AG09309 (cell line): ENCODE measurements at places on chromosomes 1 and 21.

- DNase-seq = no peak
Observed at GRCh38 chr1:155324717-155325602, 4.3 kb downstream of the RUSC1 start.

DNA sequence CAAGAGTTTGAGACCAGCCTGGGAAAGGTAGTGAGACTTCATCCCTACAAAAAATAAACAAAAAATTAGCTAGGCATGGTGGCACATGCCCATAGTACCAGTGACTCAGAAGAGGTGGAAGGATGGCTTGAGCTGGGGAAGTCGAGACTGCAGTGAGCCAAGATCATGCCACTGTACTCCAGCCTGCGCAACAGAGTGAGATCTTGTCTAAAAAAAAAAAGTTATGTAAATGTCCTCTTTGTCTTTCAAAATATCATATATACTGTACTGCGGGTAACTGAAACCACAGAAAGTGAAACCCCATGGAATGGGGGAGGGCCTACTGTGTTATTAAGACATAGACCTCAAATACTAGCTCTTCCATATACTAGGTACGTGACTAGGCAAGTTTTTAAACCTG lies 20.8 kb downstream of the ACADM start:
- no peak for DNase-seq

DNA sequence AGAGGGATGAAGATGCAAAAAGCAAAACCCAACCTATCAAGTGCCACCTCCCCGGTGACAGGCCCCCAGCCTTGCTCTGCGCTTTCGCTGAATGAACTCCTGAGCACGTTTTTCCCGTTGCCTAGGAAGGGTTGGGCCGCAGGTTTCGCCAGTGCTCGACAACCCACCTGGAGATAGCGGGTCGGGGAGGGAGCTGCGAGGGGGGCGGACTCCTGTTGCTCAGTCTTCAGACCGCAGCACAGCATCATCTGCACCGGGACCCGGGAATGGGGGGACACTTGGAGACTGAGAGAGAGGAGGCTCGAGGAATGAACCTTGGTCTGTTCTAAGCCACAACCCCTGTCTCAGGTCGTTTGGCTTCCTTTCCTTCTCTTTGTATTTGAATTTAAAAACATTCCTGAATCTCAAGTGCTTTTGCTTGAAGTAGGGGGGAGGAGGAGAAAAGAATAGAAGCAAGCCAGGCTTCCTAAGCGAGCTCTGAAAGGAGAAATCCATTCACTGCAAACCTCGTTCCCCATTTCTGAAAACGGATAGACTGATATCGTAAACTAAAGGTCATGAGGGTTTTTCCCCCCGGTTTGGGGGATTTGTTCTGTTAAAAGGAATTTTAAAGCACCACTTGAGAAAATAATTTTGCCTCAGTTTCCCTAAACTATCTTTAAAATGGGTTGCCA lies 1.2 kb downstream of the AK5 start:
- DNase-seq = no peak

- peak; percentile 66 for DNase-seq
Observed at GRCh38 chr1:212791261-212791675, 309 bp downstream of the NSL1 start.

DNA sequence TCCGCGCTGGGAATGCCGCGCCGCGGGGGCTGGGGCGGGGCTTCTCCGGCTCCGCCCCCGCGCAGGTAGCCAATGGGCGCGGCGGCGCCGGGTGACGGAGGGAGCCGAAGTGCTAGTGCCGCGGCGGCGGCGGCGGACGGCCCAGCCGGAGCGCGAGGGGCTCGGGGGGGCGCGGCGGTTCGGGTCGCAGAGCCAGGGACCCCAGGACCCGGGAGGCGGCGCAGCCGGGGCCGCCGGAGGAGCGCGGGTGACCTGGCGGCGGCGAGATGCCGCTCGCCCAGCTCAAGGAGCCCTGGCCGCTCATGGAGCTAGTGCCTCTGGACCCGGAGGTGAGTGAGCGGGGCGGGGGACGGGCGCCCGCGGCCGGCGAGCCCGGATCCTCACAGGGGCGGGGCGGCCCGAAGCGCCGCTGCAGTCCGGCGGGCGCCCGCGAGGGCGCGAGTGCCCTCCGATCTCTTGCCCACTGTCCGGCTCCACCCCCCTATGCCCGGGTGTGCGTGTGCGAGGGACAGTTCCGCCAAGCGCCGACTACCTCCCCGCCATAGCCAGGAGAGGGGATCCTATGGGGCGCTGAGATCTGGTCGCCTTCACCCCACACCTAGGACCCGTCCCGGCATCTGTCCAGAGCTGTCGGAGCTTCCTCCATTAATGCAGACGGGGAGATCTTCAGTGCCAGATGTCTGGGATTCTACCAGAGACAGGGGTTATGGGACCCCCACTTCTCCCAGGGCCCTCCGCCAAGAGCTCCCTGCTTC lies at the start of gene RPS6KA1:
Gene RPS6KA1 (plus strand): TSS at position 107 of the 755 bp plus-strand sequence. CDS start 160 bp downstream, at position 267.
- no peak for DNase-seq

GRCh38 chr21:38263493-38263892 lies 6.7 kb downstream of the KCNJ15 start:
- DNase-seq = peak; percentile 81

DNA sequence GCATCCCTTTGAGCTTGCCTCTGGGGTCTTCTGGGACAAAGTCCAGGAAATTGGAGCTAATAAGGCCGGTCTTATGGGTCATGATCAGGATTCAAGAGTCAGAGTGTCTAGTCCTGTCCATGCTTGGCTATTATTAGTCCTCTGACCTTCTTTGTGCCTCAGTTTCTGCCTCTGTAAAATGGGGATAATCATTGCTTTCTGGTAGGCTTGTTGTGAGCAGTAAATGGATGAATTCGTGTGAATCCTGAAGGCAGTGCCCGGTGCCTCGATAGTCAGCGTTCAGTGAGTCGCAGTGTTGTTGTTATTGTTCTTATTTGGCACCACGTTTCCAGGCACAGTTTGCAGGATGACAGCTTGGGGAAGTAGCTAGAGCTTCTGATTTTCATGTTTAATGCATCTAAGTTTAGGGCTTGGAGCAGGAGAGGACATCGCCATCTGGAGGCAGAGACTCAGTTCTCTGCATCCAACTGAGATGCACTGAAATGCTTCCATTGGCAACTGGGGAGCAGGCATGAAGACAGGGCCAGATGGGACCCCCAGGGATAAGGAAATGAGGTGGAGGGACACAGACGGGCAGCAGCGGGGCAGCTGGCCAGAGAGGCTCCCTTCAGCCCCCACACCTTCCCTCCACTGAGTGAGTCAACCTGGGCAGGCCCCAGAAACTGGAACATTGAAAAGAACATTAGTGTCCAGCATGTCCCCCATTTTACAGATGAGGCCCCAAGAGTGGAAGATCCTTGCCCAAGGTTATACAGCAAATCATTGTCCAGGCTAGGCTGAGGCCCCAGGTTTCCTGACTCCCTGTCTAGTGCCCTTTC lies 160.3 kb downstream of the PTPRU start:
- no peak for DNase-seq

GRCh38 chr21:16837721-16838120 lies 675.1 kb upstream of the CXADR start:
- DNase-seq = no peak

- no peak for DNase-seq
Observed at GRCh38 chr1:81873946-81874345, 73.2 kb downstream of the ADGRL2 start.

DNA sequence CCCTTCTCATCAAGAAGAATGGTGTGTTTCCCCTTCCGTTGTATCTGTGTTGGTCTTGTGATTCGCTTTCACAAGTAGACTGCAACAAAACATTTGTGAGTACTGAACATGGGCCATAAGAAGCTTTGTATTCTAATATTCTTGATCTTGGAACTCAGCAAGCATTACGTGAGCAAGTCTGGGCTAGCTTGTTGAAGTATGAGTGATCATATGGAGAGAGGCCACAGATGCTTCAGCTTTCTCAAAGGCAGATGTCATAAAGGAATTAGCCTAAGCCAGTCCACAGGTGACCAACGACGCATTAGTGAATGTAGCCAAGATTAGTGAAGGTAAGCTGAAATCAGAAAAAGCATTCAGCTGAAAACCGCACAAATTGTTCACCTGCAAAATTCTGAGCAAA lies 609.6 kb upstream of the NEGR1 start:
- DNase-seq = no peak

DNA sequence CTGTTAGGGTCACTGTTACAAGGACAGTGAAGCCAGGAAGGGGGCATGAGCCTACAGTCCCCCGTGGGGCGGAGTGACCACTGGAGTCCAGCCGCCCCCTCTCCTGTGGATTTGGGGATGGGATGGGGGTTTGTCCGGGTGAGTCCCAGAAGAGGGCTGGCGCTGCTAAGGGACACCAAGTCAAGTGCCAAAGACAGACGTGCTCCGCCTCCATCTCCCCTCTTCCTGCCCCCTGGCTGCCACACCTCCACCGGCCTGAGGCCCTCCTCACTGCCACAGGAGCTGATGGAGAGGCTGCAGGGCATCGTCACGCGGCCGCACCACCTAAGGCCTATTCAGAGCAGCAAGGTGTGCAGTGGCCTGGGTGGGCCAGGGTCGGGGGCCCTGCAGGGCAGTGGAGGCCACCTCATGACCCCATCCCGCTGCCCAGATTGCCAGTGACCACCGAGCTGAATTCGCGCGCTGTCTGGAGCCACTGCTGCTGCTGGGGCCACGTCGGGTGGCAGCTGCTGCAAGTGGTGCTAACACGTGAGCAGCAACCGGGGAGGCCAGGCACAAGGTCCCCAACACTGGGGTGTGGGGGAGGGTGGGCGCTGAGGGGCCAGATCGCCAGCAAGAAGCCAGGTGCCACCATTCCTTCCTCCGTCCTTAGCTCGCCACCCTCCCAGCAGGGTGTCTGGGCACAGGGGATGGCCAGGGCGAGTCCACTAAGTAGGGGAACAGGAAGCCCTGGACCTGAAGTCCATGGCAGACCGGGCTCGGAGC lies 4.9 kb downstream of the RNF207 start:
- no peak for DNase-seq

- no peak for DNase-seq
Observed at GRCh38 chr1:200336101-200336845, 73.6 kb downstream of the ZNF281 start.

GRCh38 chr1:188761226-188761625 lies 1716.4 kb downstream of the BRINP3 start:
- DNase-seq = no peak

GRCh38 chr1:202725526-202725925 lies 15.3 kb upstream of the SYT2 start:
- DNase-seq = no peak

- DNase-seq = peak; percentile 42
Observed at GRCh38 chr1:92411511-92411910, 75.2 kb downstream of the GFI1 start.

DNA sequence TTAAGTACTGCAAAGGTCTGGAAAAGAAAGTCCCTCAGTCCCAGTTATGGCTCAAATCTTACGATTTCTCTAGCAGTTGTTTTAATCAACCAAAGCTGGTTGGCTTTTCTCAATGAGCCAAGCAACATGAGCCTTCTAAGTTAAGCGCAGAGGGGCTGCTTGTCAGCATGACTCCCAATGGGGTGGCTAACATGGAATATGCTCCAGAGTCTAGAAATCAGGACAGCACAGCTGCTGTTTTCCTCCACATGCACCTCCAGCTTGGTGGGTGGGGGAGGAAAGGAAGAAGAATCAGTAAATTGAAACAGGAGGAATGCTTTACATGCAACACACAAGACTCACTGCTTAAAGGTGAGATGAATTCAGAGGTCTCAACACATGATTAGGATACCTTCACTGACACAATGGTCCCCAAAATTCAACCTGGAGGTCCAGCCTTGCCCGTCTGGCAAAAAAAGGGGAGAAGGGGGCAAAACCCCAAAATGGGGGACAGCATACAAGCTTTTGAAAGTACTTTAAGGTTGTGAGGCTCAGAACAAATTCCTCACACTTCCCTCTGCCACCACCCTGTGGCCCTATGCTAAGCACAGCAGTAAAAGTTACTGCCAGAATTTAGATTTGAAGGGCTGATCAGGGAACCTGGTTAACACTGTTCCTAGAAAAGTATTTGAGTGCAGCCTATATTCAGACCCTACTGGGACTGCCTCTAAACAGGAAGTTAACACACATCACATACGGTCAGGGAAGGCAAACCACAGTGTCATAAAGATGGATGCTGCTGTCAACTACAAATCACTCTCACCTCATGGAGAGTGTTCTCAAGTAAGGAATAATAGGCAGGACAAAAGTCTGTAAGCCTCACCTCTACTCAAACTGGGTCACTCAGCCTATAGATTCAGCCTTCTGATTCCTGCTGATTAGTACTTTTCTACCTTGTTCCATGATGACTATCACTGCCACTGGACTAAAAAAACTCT lies 2.6 kb downstream of the GATAD2B start:
- no peak for DNase-seq

DNA sequence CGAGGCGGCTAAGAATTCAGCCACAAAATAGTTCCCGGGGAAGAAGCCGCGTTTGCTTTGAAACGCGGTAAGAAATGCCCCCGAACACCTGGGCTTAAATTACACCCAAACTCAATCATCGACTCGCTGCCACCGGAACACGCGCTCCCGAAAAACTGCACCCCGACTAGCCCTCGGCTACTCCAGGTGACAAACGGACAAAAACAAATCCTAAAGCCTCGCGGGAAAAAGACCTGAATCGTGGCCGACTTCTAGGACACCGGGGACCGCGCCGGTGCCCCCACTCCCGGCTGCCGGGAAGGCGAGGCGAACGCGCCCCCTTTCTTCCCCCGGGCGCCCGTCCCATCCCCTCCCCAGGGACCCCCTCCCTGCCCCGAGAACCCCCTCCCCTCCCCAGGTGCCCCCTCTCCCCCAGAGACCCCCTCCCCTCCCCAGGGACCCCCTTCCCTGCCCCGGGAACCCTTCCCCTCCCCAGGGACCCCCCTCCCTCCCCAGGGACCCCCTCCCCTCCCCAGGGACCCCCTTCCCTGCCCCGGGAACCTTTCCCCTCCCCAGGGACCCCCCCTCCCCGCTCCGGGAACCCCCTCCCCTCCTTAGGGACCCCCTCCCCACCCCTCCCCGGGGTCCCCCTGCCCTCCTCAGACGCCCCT lies 628 bp downstream of the C1orf159 start:
- DNase-seq = no peak

GRCh38 chr1:204602111-204602579 lies 83.4 kb downstream of the LRRN2 start:
- no peak for DNase-seq

DNA sequence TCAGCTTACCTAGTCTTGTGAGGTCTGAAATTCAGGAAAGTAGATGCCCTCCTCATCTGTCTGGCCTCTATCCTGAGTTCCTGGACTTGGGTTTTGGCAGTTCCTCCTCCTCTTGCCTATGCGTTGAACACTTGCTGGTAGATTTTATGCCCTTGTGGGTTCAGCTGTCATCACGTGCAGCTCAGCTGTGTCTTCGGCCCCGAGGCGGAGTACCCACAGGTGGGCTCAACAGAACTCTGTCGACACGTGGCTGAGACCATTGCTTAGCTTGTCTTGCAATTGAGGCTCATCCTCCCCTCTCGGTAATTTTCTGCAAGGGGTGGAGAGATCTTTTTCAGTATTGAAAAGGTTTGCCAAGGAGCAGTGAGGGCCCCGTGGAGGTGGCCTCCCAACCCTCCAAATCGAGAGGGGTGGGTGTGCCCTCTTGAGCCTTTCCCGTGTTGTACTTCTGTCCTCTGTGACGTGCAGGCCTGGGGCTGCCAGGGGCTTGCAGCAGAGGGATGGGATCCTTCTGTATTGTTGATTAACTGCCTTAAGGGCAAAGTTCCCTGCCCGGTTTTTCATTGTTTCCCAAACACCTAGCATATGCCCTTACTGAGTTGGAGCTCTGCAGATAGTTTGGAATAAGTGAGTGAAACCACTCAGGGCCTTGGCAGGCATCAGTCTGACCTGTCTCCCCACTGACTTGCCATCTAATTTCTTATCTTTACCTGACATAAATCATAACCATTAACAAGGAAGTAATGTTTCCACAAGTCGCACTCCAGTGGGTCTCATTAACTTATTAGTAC lies 2.9 kb downstream of the CENPS start:
- no peak for DNase-seq

- no peak for DNase-seq
Observed at GRCh38 chr1:185980891-185981290, 246.7 kb downstream of the HMCN1 start.

GRCh38 chr1:9121496-9122409 lies 7.1 kb downstream of the GPR157 start:
- DNase-seq = no peak
